ENCODE measurements at places on chromosomes 7 and 10.

DNA sequence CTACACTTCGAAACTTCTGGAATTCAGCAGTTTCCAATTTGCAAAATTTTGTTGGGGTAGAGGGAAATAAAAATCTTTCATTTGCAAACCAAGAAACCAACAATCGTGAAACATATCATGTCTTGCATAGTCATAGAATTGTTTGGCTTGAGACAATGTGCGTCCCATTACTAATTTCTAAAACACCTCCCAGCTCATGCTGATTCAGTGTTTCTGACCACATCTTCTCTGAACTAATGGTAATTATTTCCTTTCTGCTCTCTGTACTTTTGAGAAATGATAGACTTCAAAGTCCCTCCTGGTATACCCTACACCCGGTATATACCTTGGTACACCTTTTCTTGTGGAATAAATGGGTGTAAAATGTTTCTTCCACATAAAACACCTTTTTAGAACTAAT is 41.8 kb upstream of the TSPAN13 start:
- no peak for DNase-seq

GRCh38 chr10:75408911-75409885 is 7.6 kb upstream of the ZNF503 start:
- peak; percentile 61 for DNase-seq

GRCh38 chr7:29381206-29382094 is 182.2 kb upstream of the PRR15 start:
- DNase-seq = no peak

DNA sequence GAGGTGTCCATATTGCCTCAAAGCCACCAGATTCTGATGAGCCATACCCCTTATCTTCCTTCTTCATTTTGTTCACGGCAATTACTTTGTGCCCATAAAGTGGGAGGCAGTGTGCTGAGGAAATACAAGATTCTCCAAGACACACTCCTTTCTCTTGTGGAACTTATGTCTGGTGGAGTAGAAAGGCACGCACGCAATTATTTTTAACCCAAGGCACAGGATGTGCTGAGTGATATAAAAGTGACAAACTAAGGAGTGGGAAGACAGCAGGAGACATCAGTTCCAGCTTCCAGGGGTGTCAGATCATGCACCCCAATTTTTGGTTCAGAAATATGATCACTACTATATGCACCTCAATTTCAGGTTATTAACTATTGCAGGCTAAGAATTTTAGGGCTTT is 94.7 kb upstream of the PDCD4 start:
- DNase-seq = no peak

- DNase-seq = no peak
Measured at GRCh38 chr10:9951481-9952257, 1066.0 kb upstream of the CELF2 start.

GRCh38 chr10:46029461-46030030 is 877 bp downstream of the NCOA4 start:
- no peak for DNase-seq

DNA sequence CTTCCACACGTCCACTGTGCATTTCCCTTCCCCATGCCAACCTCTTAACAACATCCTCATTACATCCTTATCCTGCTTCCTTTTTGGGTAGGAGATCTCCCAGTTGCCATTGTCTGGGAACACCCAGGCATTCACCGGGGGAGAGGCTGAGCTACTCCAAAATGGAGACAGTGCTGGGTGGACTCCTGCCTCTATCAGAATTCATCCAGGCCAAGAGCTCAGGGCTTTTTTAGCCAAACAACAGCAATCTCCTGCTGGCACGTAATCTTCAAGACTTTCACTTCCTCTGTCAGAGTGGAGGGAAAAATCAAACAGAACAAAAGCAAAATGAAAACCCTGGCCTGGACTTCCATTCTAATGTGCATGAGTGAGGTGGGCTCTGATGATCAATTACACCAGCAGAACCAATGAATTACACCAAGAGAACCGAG is 245.0 kb downstream of the PRPF18 start:
- DNase-seq = no peak

DNA sequence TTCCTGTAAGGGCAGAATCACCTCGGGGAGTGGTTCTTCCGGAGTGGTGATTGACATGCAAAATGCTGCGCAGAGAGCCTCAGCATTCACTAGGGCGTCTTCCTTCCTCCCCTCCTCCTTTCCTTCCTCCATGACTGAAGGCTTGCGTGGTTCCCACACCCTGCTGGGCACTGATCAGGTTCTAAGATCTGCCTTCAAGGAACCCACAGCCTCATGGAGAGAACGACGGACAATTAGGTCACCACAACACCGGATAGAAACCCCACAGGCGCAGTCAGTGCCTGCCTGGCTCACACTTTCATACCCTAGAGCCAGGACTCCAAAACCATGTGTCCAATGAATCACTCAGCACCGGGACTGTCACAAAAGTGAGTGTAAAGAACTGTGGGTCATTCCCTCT is 131.3 kb downstream of the DPP6 start:
- DNase-seq = no peak

- DNase-seq = no peak
Measured at GRCh38 chr10:121084675-121085070, 233.5 kb downstream of the WDR11 start.

DNA sequence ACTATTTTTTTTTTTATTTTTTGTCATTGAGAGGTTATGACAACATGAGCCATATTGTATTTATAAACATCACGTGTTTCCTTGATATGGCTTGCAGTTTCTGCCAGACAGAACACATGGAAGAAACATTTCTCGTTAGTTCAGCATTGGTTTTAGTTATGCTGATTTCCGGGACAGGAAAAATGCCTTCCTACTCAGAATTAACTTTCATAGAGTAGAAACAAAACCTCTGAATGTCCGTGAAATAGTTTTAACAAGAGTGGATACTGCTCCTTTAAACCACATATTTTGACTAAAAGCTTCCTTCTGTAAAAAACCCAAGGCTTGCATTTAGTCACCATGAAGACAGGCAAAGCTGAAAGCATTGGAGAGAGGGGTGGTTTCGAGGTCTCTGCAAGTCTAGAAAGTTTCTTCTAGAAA is 240.4 kb downstream of the KIAA1217 start:
- no peak for DNase-seq

DNA sequence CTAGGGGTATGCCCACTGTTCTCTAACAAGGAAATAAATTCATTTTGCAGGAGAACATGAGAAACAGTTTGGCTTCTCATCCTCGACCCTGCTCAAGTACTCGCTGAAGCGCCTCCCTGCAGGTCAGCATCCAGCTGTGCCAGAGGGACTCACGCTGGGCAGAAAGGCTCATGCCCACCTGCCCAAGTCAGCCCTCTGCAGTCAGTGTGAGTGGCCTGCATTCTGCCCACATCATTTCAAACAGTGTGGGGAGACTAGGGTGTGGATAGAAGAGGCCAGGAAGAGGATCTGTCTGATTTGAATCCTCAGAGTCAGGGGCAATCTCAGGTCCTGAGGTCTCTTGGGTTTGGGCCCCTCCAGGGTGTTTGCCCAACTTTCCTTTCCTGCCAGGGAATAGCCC is 297.8 kb downstream of the ELMO1 start:
- no peak for DNase-seq

DNA sequence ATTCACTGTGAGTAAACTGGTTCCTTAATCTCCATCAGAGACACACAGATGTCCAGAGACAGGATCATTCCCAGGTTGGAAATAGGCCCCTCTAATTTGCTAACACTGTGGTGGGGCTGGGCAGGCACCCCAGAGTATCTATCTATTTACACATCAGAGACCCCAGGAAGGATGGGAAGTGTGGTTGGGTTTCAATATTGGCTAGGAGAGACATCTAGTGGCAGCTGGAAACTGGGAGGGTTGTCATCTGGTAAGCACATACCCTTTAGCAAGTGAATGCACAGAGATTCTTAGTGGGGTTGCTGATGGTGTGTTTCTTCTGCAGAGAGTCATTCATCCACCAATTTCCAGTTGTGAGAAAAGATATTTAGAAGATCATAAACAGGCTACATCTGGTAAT is 36.0 kb upstream of the NRG3 start:
- DNase-seq = peak; percentile 38

DNA sequence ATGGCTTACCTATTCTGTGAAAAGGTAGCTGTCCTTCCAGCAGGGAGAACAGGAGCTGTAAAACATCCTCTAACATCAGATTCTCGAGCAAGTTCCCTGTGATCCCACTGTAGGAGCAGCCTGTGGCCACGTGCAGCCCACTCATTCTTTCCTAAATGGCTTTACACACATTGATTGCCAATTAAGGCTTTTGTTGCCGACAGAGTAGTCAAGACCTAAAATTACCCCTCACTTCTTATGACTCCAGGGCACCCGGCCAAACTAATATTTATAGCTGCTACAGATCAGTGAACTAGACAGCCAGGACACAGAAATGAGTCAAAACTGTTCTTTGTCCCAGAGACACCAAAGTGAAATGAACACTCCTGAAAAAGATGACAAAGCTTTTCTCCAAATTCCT is 832.1 kb downstream of the SORCS3 start:
- DNase-seq = peak; percentile 10

DNA sequence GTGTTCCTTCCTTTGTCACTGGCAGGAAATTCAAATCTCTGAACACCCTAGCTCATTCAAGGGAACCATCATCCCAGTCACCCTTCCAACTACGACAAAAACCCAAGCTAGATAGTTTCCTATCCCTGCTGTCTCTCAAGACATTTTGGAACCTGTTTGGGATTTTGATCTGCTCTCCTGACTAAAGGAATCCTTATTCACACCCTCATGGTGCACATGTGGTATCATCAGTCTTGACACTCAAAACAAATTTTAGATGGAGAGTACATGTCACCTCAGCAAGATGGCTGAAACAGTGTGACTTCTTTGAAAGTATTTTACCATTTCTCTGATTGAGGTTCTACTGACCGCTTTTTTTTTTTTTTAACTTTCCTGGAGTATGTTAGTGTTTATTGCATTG is 234.3 kb upstream of the TMEM229A start:
- DNase-seq = no peak

DNA sequence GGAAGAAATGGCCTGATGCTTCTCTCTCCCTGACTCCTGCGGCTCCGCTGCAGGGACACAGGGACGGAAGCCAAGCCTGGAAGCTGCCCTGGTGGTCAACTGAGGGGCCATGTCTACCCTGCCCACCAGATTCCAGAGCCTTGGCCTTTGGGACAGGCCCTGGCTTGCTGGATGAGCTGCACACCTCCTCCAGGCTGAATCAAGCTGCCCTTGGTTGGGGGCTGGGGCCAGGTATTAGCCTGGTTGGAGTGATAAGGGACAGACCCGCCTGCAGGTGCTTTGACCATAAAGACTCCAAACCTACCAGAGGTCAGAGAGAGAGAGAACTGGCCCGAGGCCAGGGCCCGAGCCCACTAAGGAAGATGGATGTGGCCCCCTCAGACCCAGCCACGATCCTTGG is 30.1 kb downstream of the CRHR2 start:
- no peak for DNase-seq

DNA sequence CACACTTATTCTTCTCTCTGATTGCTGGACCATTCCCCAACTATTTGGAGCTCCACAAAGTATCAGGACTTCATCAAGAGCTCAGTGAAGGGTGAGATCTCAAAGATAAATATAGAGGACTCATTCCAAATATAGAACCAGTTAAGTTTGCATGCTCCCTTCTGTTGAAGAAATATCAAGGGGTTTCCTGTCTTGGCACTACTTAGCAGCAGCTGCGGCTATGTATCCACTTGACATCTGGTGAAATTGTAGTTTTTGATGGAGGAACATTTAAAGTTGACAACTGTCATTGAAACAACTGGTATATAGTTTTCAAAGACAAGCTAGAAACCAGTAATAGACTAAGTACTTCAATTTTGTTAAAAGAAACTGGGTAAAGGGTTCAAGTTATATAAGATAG is 1.0 kb upstream of the SPAG6 start:
- DNase-seq = no peak

DNA sequence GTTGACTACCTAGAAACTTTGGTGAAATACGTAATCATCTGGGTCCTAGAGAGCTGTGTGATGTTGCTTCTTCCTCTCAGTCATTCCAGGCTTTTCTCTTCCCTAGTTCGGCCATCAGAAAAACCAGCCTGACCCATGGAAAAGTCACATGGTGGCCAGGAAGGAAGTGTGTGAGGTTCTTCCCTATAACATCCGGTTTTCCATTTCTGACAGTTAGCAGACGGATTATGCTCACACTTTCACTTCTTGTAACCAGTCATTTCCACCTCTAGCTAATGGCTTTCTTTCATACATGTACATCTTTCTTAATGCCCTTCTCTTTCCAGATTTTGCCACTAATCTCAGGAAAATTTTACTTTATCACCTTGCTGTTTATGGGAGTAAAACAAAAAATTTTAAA is 110.0 kb upstream of the GLCCI1 start:
- no peak for DNase-seq

- no peak for DNase-seq
Measured at GRCh38 chr7:87213811-87214210, 5.7 kb downstream of the TMEM243 start.

Measured in retina (tissue), 1 donor.